A549 treated with AZD2906 at 1 μM for 4 hours (cell line): ENCODE measurements at places on chromosomes 2 and 18. TPM values are rescaled to one million over a fixed set of nuclear protein-coding genes. Genes with fewer than 3 reads are reported as not detected.

Gene APCDD1
- 0.02 to 0.17 TPM (median 0.07 TPM) in 4 of 5 replicates, not detected in the other for total RNA-seq

Gene HOXD12
- not detected in 5 replicates for total RNA-seq

Gene EFEMP1
- 27.8 to 54.7 TPM (median 39.6 TPM) in 5 replicates for total RNA-seq

Gene RTN4
- total RNA-seq, result 451 to 520 TPM (median 499 TPM) in 5 replicates

Gene NCKAP1
- total RNA-seq, result 87.3 to 111 TPM (median 101 TPM) in 5 replicates

Gene SFTPB
- 0.10 to 0.25 TPM (median 0.12 TPM) in 5 replicates for total RNA-seq

Gene ODC1
- total RNA-seq, result 167 to 179 TPM (median 174 TPM) in 5 replicates

Gene MAL
- 0.14 to 0.34 TPM (median 0.25 TPM) in 5 replicates for total RNA-seq

Gene DNAH7
- 0.66 to 1.6 TPM (median 0.91 TPM) in 5 replicates for total RNA-seq

Gene SAG
- total RNA-seq, result not detected in 5 replicates
